CMK (cell line): ENCODE measurements at places on chromosomes 11 and 22.
A peak's percentile ranks its signal among the peaks of the same experiment; 100 is the strongest.

GRCh38 chr11:8292351-8292750 lies 28.7 kb upstream of the LMO1 start:
- DNase-seq: no peak

GRCh38 chr22:43136255-43136654 lies 6.9 kb downstream of the MCAT start:
- no peak for DNase-seq

GRCh38 chr11:12279672-12280108 lies 97.7 kb upstream of the PARVA start:
- DNase-seq: no peak

- DNase-seq: peak; percentile 45
Measured at GRCh38 chr22:41286639-41287091, 678 bp upstream of the RANGAP1 start.

DNA sequence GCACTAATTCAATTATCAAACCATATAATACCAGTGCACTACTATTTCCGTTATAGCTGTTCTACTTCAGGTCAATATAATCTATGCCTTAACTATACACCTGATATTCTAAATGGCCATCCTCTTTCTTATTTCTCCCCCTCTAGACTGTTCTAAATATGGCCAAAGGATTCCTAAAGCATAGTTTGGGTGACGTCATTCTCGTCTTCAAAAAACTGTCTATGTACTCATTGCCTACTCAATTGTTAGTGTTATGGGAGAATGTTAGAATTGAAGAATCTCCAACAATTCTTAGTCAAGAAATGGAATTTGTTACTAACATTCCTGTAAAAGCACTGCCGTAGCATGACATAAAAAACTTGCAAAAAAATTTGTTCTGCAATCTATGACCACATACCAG lies 431.1 kb upstream of the ANO3 start:
- no peak for DNase-seq

- no peak for DNase-seq
Measured at GRCh38 chr11:78195917-78196560, 7.3 kb downstream of the USP35 start.

- no peak for DNase-seq
Measured at GRCh38 chr11:56122073-56122472, at the start of gene OR8H3. TSS of gene OR8H3 (plus strand) at chr11:56122373. CDS start at chr11:56122373, 0 bp downstream.

- peak; percentile 36 for DNase-seq
Measured at GRCh38 chr22:37077802-37078448, 26.4 kb downstream of the KCTD17 start.

DNA sequence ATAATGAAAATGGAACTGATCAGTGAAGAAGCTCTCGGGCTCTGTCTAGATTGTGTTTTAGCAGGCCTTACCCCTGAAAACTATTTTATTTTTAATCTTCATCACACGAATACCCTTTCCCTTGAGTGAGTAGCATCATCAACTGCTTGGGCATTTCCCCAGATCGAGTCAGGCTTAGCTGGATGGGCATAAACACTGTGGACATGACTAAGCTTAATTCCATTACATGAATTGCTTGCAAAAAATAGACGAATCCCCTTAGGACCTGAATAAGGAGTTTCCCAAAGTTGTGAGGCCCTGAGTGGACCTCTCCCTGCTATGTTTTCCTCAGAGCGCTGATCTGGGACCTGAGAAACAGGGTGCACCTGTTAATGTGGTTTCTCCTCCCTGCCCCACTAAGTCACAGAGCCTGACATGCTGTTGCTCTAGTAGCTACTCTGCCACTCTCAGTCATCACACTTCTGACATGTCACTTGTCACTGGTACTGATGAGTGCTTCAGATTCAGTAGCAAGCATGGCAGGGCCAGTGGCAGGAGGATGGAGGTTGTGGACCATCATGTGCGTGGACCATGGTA lies 53.5 kb downstream of the ENDOD1 start:
- no peak for DNase-seq

DNA sequence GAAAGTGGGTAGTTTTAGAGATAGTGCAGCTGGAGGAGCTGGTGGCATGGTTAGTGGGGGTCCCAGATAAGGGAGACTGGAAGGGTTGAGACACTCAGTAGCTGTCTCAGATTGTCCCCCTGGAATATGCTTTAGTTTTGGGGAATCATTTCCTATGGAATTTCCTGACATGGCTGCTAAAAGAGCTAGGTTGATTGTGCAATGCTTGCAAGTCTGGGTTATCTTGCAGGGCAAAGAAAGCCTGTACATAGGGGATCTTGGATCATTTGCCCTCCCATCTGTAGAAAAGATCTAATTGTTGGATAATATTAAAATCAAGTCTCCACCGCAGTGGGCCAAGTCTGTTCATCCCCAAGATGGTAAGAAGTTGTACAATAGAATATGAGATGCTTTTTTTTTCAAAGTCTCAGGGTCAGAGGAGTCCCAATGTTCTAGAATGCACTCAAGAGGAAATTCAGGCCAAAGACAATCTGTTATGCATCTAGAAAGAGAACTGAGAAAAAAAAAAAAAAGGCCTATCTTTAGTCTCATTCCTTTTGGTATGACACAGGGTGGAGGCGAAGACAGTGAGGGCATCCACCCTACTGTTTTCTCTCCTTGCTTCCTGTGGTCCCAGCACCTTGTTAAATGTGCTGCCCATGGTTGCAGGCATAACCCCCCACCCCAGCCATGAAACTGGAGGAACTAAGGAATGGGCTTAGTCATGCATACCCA lies 20.2 kb downstream of the MS4A6E start:
- DNase-seq: no peak

DNA sequence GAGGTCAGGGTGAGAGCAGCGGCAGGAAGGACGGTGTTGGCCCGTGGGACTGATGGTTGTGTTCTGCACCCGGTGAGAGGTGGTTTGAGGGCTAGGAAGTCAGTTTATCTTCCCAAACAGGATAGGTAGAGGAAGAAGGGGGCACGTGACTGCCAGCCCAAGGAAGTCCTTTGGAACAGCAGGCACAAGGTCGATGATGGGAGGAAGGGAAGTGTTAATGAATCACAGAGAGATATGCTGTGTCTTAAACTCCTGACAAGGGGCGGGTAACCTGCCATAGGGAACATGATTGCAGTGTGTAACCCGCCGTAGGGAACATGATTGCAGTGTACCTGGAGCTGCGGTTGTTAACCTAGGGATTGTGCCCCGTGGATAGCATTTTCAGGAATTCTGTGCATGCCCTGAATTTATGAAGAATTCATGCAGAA lies 49.0 kb downstream of the PRR5L start:
- DNase-seq: no peak

DNA sequence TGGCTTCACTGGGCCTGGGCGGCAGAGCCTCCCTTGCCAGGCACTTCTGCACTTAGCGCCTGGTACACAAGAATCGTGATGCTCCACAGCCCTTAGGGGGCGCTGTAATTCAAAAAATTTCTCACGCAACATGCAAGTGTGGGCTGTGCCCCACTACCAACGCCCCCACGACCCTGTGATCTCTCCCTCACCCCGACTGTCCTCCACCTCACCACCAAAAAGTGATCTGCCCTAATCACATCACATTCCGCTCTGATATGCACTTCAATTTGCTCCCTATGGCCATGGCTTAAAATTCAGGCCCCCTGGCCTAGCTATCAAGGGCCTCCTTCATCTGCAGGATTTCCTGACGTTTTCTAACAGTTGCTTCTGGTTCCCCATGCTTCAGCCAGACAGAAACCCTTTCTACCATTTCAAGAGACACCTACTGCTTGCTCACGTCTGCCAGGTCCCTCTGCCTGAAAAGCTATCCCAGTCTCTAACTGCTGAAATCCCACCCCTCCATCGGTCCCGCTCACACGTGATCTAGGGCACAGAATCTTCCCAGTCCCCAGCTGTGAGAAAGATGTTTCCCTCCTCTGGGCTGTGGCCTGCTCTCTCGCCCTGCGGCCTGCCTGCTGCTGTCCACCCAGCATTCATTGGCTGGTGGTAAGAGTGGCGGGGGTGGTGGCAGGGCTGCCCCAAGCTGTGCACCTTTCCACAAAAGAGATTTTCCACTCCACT lies 27.9 kb upstream of the LRRC32 start:
- no peak for DNase-seq

- DNase-seq: no peak
Measured at GRCh38 chr22:40237241-40237640, 59.5 kb downstream of the TNRC6B start.

DNA sequence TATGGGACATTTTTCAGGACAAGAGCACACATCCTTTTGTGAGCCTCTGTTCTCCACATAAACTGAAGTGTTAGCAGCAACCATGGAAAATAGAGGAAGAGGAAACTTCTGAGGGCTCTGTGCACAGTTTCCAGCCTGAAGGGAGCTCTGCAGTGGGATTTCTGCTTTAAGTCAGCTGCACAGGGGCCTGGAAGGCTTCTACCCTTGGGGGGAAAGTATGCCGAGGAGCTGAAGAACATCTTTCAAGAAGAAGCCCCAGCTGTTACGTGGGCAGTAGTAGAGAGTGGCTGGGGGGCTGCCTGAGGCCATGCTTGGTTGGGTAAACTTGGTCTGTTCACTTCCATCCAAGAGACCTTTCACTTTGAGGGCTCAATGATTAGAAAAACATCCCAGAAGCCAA lies 82.7 kb upstream of the EED start:
- DNase-seq: no peak

DNA sequence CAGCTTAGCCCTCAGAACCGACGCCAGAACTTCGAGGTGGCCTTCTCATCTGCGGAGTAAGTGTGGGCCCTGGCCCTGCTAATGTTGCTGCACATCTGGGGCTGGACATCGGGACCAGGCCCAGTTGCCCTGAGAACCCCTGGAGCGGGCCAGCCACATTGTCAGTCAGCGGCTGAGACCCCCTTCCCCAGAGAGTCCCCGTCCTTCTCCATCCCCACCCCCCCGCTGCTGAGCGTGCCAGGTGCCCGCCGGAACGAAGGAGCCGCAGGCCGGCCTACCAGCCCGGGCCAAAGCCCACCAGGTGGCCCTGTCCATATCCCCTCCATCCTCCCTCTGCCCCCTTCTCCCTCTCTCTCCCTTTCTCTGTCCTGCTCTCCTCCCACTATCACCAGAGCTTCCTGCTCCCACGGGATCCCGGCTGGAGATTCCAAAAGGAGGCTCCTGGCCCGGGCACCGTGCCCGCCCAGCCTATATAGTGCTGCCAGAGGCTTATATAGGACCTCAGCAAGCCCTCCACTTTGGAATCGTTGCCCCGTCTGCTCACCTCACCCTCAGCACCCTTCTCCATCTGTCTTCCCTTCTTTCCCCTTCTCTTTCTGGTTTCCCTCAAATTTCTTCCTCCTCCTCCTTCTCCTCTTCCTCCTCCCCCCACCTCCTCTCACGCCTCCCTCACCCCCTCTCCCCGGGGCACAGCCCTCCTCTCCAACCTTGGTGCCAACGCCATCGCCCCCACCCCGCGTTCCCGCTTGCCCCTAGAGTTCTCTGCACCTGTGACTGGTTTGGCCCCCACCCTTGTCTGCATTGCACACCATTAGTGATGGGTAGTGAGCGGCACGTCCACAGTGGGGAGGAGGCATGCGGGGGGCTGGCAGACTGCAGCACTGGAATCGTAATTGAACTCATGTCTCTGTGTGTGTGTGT lies 7.3 kb downstream of the SELENOM start:
- no peak for DNase-seq

GRCh38 chr11:17333799-17334586 lies 17.6 kb upstream of the NCR3LG1 start:
- no peak for DNase-seq

DNA sequence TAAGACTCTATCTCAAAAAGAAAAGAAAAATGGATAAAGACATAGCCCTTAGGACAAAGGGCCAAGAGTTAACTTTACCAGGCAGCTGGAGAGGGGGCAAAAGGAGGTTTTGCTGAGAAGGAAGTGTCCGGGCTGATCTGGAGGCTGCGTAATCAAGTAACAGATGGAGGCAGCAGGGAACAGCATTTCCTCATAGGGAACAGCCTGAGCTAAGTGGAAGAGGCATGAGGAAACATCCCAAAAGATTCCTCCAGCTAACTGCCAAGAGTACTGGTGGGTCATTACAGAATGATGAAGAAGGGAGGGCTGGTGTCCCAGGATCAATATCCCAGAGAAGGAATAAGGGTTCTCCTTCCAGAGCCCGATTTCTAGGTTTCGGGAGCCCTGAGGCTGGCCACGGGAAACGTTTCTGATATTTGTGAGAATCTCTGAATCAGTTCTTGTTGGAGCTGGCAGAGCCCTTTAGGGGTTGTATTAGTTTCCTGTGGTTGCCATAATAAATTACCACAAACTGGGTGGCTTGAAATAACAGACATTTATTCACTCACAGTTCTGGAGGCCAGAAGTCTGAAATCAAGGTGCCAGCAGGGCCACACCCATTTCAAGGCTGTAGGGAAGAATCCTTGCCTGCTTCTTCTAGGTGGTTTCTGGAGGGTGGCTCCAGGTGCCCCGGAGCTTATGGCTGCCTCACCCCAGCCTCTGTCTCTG lies 21.2 kb downstream of the LIF start:
- DNase-seq: no peak

DNA sequence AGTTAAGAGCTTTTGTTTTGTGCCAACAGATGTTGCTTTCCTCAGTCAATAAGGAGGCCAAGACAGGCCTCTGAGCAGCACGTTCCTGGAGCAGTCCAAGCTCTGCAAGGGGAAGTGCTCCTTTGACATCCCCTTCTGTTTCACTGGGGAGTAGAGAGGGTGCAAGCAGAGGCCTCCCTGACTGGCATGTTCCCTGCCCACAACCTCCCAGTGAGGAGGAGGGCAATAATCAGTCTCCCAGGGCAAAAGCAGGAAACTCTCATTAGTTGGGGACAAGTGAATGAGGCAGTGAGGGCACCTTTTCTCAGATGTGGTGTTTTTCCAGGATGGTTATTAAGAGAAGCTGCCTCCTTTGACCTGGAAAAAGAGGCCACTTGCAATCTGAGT lies 79.5 kb upstream of the ZBED5 start:
- DNase-seq: no peak

GRCh38 chr11:9820260-9820659 lies 156.4 kb downstream of the SWAP70 start:
- DNase-seq: no peak

GRCh38 chr11:118699506-118700220 lies 20.2 kb upstream of the TREH start:
- DNase-seq: no peak

GRCh38 chr11:2542406-2542805 lies 97.6 kb downstream of the KCNQ1 start:
- DNase-seq: no peak

GRCh38 chr11:86636275-86636674 lies 36.1 kb downstream of the ME3 start:
- DNase-seq: no peak

DNA sequence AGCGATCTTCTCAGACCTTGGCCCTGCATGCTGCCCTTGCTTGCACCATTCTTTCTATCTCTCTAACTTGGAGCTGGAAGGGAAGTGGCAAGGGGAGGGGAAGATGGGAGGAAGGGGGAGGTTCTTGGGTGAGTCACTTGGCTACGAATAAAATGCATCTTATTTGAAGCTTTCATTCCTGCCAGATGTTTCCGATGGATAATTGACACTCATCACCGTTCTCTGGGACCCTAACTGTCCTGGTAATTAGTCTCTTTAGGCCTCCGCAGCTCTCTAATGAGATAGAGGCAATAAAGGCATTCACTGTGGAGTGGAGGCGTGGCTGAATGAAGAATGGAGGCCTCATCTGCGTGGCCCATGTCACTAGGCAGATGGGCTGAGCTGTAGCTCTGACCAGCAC lies 960.1 kb downstream of the NTM start:
- DNase-seq: no peak
